Activated T-cell treated with anti-CD3 and anti-CD28 coated beads, Interleukin-2, amount 50 U/mL, for 4 hours (primary cell): ENCODE measurements at places on chromosomes 16 and 17.
A peak's percentile ranks its signal among the peaks of the same experiment; 100 is the strongest.

DNA sequence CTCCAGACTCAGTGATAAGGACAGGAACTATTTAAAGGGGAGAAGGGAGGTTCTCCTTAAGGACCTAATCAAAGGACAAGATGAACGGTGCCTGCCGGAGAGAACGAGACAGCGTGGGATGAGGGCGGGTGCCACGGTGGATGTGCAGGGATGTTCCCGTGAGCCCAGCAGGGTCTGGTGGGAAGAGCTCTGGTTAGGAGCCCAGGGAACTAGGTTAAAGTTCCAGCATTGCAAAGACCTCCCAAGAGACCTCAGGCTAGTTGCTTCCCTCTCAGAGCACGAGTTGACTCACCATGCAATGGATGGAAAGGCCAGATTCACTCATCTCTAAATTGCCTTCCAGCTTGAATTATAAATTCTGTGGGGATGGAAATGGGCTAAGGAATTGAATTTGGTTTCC, 14.7 kb downstream of the CCR7 start:
- no peak for DNase-seq

- DNase-seq: no peak
These were observed 1.4 kb downstream of the CHMP6 start for GRCh38 chr17:80992948-80993624.

DNA sequence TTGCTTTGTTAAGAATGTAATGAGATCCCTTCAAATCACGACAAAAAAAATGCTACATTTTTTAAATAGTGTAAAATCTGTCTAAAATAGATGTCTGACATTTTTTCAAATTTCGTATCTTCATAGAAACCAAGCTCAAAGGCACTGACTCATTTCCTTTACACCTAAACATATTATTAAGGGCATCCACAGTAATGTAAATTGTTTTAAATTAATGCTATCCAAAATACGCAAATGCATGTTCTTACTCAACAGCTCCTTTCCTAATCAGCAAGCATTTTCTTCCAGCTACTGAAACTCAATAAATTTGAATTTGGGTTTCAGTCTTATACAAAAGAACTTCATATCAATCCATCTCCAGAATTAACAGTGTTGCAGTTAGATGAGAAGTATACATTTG, 4.3 kb downstream of the C16orf87 start:
- no peak for DNase-seq

DNA sequence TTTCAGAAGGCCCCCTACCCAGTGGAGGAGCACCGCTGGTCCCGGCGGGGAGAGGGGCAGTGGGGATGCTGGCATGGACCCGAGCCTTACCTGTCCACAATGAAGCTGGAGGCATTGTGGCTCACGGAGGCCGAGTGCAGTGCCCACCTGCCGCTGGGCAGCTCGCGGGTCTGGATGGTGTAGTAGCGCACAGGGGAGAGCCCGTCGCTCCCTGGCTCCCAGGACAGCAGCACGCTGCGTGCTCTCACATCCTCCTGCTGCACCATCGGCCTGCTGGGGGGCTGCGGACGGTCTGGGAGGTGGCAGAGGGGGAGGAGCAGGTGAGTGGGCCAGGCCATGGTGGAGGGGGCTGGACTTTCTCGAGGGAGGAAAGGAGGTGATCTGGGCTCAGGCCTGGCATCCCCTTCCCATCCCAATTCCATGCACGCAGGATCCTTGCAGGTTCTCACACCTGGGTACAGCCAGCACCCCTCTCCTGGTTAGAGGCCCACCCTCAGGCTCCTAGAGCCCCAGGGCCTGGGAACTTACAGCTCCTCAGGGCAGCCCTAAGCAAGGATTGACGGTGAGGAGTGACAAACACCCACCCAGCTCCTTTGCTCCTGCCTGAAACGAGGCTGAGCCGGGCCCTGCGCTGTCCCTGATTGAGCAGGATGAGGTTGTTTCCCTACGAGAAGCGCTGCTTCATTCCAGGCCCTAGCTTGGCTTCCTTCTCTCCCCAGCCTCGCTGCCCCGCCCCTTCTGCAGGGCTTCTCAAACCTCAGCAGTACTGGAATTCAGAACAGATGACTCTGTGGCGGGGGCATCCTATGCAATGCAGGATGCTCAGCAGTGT, 76.2 kb upstream of the CDC42EP4 start:
- no peak for DNase-seq

DNA sequence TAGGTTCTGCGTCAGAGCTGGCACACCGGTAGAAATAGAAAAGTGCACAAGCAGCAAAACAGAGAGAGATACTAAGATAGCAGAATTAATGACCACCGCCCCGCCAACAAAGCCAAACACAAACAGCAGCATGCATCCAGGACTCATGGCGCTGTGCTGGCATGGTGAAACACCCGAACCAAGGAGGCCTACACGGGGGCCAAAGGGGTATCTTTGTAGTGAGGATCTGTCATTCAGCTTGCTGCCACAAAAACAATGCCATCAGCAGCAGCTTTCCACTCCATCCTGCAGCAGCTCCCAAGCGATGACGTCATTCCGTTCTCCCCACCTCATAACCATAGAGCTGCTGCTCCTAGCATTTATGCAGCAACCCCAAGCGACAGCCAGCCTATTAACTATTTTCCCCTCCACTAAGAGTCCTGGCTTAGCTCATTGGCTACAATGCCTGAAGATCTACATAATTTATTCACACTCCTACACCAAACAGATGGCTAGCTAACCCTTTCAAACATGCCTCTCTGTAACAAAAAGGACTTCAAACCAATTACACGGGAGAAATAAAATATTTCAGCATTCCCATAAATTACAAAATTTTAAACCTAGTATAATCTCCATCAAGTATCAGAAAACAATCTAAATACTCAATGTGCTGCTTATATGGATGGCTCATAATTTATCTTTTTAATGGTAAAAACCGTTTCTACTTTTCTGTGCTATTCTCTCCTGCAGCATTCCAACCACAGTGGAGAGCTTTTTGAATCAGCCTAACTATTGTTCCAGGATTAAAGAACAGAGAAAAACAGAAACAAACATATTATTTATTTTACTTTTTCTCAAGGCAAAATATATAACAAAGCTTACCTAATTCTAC, 73.9 kb downstream of the SPAG9 start:
- DNase-seq: no peak

DNA sequence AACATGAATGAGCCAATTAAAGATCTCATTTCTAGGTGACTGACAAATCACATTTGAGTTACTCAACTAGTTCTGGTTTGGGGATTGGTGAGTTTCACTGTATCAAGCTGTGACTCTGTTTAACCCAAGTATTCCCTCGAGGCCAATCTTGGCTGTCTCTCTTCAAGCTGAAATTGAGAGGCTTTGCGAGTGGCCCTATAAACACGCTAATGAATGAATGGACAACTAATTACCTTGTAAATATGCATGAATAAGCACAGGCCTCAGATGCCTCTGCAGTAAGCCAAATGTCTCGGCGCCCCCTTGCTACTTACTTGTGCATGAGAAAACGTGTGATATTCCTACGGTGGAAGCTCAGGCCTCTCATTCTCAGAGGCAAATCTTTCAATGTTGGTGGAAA, 450.3 kb upstream of the PSMD7 start:
- no peak for DNase-seq

DNA sequence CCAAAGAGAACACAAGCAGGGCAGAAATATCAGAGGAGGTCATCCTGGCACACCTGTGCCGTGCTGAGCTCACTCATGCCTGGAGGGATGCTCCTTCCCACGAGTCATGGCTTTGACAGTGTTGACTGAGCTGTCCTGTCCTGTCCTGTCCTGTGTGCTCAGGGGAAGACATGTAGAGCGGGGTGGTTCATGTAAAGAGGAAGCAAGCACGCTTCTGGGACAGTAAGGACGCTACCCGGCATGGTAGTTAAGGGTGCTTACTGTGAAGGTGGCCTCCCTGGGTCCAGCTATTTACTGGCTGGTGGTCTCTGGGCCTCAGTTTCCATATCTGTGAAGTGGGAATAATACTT, 398 bp downstream of the LGALS9 start:
- DNase-seq: no peak

DNA sequence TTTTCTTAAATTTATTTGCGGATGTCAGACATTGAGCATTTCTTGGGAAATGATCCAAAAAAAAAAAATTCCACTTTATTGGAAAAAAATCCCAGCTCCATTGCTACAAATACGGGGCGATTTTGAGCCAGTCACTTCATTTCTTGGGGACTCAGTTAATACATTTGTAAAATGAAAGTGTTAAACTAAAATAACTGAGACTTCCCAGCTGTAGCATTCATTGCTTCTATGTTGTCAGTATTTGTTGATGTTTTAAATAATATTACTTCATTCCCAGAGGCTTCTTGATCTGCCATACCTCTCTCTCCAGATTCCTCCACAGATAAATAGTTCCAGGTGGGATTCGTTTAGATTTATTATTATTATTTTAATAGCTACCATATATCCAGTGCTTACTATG, 77.1 kb upstream of the HS3ST3A1 start:
- DNase-seq: no peak

GRCh38 chr16:89197033-89197632, 3.2 kb downstream of the SLC22A31 start:
- DNase-seq: no peak

DNA sequence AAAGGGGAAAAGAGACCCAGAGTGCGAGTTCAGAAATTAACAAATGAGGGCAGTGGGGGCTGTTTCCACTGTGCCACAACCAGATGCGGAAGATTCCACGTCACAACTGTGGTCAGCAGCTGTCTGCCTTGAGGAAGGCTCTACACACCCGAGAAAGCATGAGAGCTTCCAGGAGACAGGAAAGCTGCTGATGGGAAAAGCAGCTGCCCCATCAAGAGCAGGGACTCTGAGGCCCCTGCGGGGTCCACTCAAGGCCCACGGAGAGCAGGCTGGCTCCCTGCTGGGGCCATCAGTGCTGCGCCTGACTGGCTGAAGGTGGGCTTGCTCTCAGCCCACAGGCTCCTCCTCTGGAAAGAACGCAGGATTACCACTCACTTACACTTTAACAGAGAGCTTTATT, 14.8 kb upstream of the TRAP1 start:
- DNase-seq: no peak

DNA sequence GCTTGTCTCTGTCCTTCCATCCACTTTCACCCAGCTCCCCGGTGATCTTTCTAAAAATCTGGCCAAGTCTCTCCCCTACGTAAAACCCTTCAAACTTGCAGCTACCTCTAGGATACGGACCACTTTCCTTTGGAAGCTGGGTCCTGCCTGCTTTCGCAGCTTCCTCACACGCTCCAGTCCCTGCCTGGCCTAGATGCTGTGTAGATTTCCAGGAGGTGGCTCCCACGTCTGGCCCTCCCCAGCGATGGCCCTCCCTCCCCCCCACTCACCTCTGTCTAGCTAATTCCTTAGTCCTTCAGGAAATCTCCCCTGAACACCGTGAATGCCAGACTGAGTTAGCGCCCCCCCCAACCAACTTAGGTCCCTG, 579 bp upstream of the LRRC59 start:
- no peak for DNase-seq

- DNase-seq: peak; percentile 64
These were observed 664 bp upstream of the NKD1 start for GRCh38 chr16:50547340-50548124.

- no peak for DNase-seq
These were observed 256.4 kb upstream of the IRX3 start for GRCh38 chr16:54542805-54543505.

GRCh38 chr16:86522634-86523033, 12.3 kb downstream of the FOXF1 start:
- no peak for DNase-seq

- no peak for DNase-seq
These were observed 101.1 kb downstream of the FOXL1 start for GRCh38 chr16:86679490-86679889.

GRCh38 chr16:86995456-86995855, 321.7 kb downstream of the C16orf95 start:
- no peak for DNase-seq

DNA sequence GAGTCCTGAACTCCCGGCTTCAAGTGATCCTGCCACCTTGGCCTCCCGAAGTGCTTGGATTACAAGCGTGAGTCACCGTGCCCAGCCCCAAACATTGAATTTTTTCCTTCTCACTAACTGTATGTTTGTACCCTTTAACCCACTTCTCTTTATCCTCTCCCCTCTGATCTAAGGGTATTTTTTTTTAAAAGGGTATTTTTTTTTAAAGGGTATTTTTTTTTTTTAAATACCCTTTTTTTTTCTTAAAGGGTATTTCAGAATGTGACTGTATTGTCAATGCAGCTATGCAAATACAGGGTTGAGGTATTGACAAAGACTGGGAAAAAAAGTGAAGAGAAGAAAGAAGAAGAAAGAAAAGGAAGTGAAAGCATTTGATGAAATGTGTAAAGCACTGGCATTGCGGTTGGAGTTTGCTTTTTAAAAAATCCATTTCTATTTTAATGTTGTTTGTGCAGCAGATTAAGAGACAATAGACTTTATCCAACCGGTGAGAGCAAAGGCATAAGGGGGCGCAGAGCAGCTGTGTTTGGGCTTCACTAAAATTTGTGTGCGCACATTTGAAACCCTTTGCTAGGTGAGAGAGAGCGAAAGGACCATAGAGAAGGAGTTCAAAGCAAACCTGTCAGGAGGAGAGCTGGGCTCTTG, 42.4 kb downstream of the SYT17 start:
- no peak for DNase-seq

GRCh38 chr16:56400458-56400857, 24.9 kb downstream of the AMFR start:
- no peak for DNase-seq
